HTR-8/SVneo (cell line): ENCODE measurements at places on chromosomes 5 and 9.

DNA sequence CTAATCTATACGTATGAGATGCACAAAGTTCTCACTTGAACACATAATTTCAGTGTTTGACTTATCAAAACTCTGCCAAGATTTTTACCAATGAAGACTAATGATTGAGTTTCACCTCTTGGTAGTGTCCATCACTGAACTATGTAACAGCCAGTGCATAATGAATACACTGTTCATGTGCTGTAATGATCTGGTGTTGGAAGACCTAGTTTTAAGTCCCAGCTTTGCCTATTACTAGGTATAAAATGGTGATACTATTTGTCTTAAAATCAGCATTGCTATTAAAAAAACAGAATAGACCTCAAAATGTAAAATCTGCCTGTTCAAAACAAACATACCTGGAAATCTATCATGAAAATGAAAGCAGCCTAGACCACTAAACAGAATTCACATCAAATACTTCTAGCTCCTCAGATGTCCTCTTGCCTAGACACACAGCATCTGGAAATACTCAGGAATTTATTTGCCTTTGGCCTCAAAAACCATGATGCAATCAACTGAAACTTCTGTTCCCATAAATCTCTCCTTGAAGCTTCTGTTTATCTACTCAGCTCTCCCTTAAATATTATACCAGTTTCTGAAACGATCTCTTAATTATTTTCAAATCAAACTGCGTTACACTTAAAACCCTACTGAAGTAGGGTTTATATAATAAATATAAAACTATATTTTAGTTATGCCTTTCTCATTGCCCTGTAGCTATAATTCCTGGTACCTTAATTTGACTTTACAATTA lies 38.1 kb downstream of the MRPS27 start:
- DNase-seq, result peak; percentile 61

GRCh38 chr9:90219548-90220118 lies 423.0 kb downstream of the DIRAS2 start:
- no peak for DNase-seq

GRCh38 chr5:10124287-10124686 lies 125.4 kb downstream of the ATPSCKMT start:
- DNase-seq, result no peak

DNA sequence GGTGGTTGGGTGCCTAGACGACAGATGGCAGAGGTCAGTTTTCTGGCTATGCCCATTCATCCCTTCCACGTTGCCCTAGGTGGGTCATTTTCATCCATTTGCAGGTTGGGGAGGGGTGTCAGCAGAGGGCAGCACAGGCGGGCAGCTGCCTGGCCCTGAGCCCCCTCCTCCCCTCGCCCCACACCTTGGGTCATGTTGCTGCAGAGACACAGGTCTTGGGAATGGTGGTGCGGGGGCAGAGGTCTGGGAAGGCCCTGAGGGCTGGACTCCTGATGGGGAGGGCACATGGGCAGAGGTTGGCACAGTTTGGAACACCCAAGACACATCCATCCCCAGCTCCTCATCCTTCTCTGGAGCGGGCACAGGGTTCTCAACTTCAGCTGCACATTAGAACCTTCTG lies 103.2 kb upstream of the LMX1B start:
- no peak for DNase-seq

DNA sequence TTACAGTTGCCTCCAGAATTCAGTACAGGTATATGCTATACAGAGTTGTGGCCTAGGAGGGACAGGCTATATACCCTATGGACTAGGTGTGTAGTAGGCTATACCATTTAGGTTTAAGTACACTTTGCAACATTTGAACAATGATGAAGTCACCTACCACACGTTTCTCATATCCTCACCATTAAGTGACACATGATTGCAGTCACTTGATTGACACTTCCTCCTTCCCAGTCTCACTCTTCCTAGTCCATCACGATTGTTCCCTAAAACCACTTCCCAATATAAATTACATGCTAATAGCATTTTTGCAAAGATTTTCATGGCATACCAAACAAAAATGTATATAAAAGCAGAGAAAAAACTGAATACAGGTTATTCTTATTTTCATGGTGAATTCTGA lies 312.2 kb downstream of the EPB41L4A start:
- no peak for DNase-seq

- DNase-seq, result no peak
Observed at GRCh38 chr5:93708442-93708841, 33.0 kb downstream of the POU5F2 start.

- no peak for DNase-seq
Observed at GRCh38 chr5:64872044-64872443, 103.3 kb downstream of the CWC27 start.

GRCh38 chr5:122436615-122437014 lies 124.6 kb downstream of the SNCAIP start:
- DNase-seq, result no peak

DNA sequence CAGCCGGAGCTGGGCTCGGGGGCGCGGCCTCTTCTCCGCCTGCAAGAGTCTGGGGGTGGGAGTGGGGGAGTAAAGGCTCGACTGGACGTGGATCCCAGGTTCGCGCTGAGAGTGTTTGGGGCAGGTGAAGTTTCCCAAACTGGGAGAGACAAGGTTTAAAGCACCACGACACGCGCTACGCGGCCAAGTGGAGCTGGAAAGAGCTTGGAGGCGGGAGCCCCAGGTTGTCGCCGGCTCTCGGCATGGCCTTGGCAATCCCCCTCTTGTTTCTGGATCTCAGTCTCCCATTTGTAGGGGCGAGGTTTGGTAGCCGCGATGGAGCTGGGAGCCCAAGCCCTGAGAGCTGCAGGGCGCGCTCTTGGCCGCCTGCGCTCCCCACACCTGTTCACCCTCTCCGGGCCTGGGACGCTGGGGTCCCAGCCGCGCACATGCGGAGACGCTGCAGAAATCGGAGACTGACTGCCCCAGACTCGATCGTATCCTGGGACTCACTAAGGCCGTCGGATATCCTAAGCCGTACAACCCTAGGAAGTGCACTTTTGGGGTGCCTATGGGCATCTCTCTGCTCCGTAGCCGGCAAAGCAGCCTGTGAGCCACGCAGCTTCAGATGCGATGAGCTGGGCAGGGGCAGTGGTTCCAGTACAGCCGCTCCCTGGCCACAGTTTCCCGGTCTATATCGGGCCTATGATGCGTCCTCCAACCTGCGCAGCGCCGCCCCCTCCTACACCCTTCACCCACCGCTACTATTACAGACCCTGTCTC lies 937 bp downstream of the TMOD1 start:
- DNase-seq, result no peak

DNA sequence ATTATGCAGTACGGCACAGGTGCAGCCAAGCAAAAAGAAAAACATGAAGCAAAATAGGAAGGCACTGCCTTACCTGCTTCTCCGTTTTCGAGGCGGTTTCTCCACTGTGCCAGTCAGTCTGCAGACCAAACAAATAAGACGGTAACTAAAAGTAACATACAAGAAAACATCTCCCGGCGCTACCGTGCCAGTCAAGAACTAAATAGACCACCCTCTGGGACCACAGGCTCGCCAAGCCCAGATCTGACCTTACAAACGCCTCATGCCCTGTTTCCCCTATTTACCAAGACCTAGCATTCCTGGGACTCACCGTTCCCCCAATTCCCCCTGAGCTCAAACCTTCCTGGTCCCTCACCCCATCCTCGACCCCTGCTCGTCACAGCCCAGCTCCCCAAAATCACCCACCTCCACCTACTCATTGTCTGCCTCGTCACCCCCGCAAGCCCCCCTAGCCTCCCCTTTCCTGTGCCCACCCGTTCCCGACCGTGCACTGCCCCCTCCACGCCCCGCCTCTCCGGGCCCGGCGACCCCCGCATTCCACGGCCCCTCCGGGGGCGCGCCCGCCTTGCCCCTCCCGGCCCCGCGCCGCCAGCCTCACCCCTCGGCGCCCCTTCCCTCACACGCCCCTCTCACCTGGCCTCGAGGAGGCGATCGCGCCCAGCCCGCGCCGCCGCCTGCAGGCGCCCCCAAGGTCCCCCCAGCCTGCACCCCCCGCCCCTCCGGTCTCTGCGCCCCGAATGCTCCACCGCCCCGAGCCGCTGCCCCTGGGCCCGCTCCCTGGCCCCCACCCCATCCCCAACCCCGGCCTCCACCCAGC lies 560 bp downstream of the SCAI start:
- DNase-seq, result peak; percentile 4

DNA sequence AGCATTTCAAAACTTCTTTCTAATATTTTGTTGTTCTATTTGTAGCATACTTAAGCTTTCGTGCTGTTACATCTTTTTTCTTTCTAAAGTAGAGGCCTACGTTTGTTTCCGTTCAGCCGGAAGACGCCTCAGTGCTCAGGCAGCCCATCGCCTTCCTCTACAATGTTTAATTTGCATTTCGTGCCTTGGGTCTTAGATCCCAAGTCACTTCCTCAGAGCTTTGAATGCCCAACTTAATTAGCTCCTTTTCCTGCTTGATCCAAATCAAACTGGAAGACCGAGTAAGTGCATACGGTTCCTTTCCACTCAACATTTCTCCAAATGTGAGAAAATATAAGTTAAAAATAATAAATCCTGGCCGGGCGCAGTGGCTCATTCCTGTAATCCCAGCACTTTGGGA lies 43.2 kb downstream of the MRPL36 start:
- no peak for DNase-seq

DNA sequence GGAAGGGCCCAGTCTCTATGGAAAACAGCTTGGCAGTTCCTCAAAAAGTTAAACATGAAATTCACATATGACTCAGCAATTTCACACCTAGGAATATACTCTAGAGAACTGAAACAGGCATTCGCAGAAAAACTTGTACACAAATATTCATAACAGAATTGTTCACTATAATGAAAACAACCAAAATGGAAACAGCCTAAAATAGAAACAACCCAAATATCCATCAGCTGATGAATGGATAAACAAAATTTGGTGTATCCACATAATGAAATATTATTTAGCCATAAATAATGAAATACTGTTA lies 4.8 kb upstream of the GPR150 start:
- no peak for DNase-seq

DNA sequence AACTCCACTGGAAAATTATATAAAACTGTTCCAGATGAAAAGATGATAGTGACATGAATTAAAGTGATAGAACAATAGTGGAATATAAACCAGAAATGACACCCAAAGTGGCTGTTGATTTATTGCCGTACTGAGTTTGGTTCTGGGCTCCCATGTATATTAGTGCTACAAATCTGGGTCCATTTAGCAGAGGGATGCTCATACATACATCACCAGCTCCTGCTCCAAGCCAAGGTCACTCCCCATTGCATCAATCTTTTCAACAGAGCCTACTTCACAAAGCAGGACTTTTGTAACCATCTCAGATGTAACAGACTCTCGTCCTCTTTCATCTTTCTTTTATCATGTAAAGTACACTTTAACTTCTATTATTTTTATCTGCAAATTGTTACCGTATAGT lies 208.6 kb downstream of the GAPVD1 start:
- no peak for DNase-seq

DNA sequence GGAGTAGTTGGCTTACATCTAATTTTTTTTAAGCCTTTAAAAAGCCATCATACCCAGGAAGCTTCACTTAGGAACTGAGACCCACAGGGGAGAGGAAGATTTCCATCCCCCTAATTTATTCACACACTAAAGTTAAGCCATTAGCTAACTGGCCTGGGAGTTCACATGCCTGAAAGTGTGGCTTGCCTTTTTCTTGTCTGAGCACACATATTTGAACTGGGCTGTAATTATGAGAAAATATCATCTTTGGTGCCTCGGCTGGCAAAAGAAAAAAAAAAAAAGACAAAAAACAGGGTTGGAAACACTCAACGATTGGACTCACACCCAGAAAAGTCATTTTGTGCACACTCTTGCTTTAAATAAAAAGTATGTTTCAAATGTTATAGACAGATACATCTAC lies 847.3 kb downstream of the MAT2B start:
- DNase-seq, result no peak

GRCh38 chr5:133927300-133928180 lies 40.9 kb downstream of the C5orf15 start:
- DNase-seq, result no peak

DNA sequence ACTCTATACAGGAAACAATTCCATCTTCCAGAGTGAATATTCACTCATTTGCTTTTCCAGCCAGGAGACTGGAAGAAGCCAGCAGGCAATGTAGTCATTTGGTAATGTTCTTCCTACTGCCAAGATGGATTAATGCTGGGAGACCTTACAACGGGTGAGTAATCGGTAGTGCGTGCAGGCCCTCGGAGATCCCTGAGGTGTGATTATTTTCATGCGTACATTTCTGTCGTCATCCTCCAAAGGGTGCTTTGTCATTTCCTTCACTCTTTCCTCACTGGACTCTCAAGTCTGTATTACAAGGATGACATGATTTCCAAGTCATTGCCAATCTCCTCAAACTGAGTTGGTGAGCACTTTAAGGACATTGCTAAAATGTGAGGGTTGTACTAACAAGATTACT lies 263.5 kb downstream of the CWC27 start:
- no peak for DNase-seq

- DNase-seq, result no peak
Observed at GRCh38 chr9:127521919-127522304, 70.6 kb downstream of the LRSAM1 start.

- no peak for DNase-seq
Observed at GRCh38 chr5:173730632-173731298, 114.3 kb upstream of the BOD1 start.

DNA sequence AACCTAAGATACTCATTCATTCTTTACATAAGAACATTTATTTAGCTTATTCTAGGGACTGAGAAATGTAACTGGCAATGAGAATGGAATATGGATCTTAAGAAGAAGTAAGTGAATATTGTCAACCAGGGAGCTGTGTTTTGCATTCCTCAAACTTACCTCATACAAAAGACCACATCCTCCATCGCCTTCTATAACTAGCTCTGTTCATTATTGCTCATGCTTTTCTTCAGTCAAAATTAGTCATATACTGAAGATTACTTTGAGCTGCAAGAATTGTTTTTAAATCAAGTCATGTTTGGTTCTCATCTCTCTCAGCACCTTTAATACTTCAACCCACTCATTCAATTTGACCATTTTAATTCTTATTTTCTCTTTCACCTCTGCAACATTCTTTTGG lies 140.3 kb upstream of the RASA1 start:
- DNase-seq, result no peak

DNA sequence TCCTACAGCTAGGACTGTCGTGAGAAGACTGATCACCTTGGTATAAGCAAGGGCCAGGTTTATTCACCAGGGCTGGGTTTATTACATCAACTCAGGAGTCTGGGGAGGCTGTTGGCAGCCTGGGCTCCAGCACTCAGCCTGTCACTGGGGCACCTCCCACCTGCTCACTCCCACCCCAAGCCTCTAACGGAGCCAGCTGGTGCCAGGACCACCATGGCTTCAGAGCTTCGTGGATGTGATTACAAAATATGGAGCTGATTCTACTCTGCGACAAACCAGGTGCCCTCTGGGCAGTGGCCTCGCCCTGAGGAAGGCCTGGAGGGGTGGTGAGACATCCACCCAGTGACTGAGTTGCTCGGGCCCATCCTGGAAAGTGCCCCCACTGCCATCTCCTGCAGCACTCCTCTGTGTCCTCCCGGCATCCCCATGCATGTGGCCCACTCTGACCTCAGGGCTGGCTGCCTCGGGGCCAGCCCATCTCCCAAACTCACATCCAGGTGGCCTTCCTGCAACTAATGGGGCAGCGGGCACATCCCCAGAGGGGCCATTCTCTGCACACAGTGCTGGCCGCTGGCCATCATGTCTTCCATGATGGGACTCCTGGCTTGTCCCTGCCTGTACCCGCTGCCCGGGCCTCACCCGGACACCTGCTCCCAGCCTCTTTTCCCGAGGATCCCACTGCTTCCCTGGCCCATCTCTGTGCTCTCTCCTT lies 49.6 kb downstream of the SECISBP2 start:
- no peak for DNase-seq

- no peak for DNase-seq
Observed at GRCh38 chr5:147504011-147504410, 5.9 kb downstream of the DPYSL3 start.
